Adipocyte (in vitro differentiated cells): ENCODE measurements at places on chromosomes 6 and 20.
A peak's percentile ranks its signal among the peaks of the same experiment; 100 is the strongest.

DNA sequence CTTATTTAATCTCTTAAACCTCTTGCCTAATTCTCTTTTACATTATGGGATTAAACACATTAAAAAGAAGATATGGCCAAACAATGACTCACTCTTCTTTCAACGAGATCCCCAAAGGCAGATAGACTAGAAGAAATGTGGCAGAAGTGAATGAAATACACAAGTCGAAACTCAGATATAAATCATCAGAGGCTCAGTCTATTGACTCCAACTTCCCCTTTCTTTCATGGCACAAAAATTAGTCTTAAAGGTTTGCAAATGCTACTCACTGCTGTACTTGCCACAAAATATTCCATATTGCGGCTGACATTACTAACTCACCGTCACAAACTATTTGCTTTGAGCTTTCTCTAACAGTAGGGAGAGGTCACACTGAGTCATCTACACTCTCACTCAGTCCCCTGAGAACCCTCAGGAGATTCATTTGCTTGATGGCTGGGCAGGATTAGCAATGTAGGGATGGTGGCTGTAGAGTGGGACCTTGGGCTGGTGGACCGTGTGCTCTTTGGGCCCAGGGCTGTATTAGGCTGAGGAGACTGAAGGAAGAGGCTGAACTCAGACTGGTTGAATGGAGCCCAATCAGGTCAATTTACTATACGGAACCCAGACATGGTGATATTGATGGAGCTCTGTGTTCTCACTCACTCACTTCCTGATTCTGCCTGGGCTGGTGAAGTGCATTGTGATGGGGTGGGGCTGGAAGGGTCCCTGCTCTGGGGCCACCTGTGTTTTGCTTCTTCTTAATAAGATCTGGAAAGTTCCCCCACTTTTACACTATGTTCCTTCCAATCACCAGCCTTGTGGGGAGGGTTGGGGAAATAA lies 42.8 kb upstream of the UBR2 start:
- peak; percentile 18 for DNase-seq

- no peak for DNase-seq
These were observed 111.9 kb downstream of the FAM83B start for GRCh38 chr6:54958446-54958845.

DNA sequence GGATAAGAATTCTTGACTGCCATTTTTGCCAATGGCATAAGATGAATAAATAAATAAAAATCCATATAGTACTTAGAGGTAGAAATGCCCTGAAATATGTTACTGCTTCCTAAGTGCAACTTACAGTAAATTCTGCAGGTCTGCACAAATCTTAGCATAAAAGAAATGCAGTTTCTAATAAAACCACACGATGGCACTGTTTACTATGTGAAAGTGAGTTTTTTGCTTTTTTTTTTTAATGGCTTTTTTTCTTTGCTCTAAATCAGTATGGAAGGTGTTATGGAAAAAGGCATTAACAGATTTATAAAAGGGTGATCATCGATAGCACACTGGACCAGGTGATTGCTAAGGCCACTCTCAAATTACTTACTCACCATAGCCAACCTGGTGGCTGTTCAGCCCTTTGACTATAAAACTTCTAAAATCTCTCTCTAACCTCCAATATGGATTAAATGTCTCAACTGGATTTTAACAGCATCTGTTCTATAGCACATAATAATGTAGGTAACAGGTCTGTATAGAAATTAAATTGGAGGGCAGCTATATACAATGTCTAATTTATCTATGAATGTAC lies 45.8 kb downstream of the AHI1 start:
- DNase-seq: peak; percentile 78

GRCh38 chr20:46639587-46639986 lies 11.7 kb downstream of the SLC13A3 start:
- DNase-seq: no peak

GRCh38 chr20:46568570-46569129 lies 18.2 kb upstream of the OCSTAMP start:
- peak; percentile 73 for DNase-seq

DNA sequence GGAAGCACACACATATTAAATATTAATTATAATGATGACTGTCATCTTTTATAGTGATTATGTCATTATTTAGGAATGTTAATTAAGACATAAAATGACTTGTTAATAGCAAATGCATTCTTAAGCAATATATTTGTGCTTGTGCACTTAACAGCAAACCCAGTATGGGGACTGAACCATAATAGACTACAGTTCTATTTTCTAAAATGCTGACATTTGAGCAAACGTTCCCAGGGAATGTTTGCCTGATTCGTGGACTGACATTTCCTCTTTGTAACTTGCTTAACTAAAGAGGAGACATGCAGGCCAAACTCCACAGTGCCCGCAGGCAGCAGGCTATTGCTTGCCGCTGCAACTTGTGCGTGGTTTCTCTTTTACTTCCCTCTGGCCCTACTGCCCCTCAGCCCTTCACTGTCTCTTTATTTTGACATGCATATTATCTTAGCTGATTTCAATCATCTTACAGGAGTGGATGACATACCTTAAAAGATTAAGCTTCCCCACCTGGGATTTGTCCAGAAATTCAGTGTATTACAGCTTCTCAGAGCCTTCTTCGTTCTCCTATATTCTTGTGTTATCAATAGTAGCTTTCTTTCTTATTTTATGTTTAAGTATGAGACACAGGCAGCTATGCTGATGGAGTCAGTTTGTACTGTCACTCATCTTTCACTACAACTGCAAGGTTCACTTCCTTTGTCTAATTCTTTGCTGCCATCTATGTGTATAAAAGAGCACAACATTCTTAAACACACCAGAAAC lies 141.5 kb downstream of the GMDS start:
- peak; percentile 83 for DNase-seq

GRCh38 chr20:24600012-24600411 lies 130.6 kb downstream of the SYNDIG1 start:
- DNase-seq: no peak

- no peak for DNase-seq
These were observed 68.8 kb downstream of the RFX6 start for GRCh38 chr6:116945809-116946208.

GRCh38 chr6:110434961-110435602 lies 19.7 kb upstream of the DDO start:
- no peak for DNase-seq

DNA sequence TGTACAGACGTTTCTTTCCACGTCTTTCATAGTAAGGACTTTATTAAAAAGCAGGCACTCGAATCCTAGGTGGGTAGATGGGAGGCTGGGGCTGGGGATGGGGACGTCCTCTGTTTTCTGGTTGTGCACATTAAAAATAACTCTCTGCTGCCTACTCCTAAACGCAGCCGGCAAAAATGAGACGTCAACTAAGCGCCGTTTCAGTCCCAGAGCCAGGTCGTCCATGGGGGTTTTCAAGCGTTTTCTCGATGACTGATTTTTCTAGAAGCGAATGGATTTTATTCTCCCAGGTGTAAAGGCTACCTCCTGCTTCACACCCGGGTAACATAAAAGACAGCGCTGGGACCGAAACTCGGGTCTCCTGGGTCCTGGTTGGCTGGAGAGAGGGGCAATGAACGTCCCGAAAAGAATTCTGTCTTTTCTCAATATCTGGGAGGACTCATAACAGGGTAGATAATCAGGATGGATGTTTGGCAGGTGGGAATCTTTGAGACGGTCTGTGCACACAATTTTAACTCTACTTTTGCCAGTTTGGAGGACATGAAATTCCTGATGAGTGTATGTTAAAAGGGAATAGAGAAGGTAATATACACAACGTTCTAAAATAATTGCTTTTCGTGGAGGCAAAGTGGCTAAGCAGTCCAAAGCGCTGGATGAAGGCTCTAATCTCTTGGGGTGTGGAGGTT lies 25.2 kb downstream of the GPX6 start:
- peak; percentile 52 for DNase-seq

GRCh38 chr6:33571637-33572316 lies 8.3 kb downstream of the BAK1 start:
- DNase-seq: no peak
